Activated T-helper 1 cell treated with anti-CD3 and anti-CD28 coated beads, Interleukin-12 subunit alpha, Interleukin-12 subunit beta, Interleukin-2, Interleukin-4 antibody, amounts not matched to agents 30 ng/mL and 10 ng/mL and 1 ng/mL, durations not matched to agents 14 hours and 24 hours and 36 hours (primary cell): ENCODE measurements at places on chromosomes 12 and 14. TPM values are rescaled to one million over a fixed set of nuclear protein-coding genes. Genes with fewer than 3 reads are reported as not detected.
A peak's percentile ranks its signal among the peaks of the same experiment; 100 is the strongest.

- no peak for DNase-seq
Observed at GRCh38 chr12:92029136-92029535, 116.5 kb downstream of the BTG1 start.

Gene HNF1A
- not detected in 2 replicates for total RNA-seq

DNA sequence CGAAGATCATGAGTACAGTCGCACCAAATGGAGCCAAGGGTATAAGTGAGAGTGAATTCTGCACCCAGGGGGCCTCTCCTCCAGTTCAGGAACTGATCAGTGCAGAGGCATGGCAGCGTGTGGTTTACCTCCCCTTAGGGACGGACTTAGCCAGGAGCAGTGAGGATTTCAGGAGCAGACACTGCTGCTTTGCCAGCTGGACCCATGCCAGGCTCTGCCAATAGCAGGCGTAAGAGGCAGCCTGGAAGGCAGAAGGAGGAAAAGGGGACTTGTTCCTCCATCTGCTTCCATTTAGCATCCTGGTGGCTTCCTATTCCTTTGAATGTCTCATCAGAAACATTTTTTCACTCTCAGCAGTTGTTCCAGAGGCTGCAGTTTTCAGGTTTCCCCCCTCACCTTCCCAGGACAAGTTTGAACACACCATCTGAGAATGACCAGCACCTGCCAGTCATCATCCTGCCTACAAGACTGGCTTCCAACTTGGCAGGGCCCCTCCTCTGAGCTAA lies 137.0 kb upstream of the LMNTD1 start:
- no peak for DNase-seq

GRCh38 chr14:95817271-95817670 lies 59.4 kb upstream of the TUNAR start:
- DNase-seq: no peak

DNA sequence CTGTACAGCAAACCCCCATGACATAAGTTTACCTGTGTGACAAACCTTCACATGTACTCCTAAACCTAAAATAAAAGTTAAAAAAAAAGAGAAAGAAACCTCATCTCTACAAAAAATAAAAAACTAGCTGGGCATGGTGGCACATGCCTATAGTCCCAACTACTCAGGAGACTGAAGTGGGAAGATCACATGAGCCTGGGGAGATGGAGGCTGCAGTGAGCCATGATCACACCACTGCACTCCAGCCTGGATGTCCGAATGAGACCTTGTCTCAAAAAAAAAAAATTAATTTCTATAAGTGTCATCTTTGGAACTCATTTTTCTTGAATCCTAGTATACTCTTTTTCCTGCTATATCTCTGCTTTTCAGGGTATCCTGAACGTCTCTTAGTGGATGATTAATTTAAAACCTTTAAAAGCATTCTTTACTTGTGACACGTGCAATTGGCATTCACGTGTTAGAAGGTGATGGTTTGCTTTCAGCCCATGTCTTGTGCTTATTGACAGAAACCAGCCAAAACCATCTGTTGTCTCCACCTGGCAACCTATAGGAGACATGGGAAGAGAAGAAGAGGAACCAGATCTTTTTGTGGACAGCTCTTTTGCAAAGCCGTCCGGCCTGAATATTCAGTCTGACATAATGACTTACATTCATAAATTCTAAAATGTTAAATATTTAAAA lies 30.6 kb upstream of the PPFIBP1 start:
- DNase-seq: no peak

- no peak for DNase-seq
Observed at GRCh38 chr12:34399631-34400410, 377.5 kb downstream of the ALG10 start.

GRCh38 chr12:14384783-14385638 lies 19.5 kb downstream of the ATF7IP start:
- DNase-seq: peak; percentile 73

- no peak for DNase-seq
Observed at GRCh38 chr14:100816286-100816949, 9.5 kb upstream of the MEG3 start.

DNA sequence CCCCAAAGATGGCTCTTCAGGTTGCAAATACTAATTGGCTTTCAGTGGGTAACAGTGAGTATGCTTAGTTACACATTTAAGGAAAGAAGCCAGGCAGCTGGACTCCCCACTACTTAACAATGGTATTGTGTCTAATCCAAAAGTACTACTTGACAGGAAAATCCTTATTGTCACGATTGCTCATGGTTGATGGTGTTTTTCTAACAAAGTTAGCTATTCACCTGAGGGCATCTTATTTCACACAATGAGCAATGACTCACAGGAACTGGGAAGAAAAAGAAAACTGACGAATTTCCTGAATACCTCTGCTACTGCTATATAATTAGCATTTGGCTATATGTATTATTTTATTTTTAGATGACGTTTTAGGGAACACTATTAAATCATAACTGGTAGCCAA lies 33.4 kb upstream of the ALG10 start:
- no peak for DNase-seq

Gene CACNB3
- total RNA-seq: 11.4 and 13.1 TPM in 2 replicates

Gene EEA1
- 17.5 and 18.8 TPM in 2 replicates for total RNA-seq

DNA sequence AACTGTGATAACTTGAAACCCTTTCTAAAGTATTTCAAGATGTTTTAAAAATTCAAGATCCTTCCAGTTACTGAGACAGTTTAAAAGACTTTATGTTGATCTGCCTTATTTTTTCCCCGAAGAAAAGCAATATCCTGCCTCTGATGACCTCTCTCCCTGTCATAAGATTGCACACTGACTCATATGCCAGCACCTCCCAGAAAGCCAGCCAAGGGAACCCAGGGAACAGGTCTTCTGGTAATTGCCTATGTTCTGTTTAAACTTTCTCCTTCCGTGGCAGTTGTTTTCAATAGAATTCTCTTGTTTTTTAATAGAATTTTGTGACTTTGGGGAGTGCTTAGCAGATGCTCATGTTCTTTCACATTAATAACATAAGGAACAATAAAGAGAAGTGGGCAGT lies 300.2 kb upstream of the PRKD1 start:
- DNase-seq: no peak

Gene RASAL1
- total RNA-seq: 0.10 and 0.34 TPM in 2 replicates

Gene COX8C
- not detected in 2 replicates for total RNA-seq

Gene APOLD1
- 4.0 and 4.8 TPM in 2 replicates for total RNA-seq

Gene NEUROD4
- 0.05 TPM in 1 of 2 replicates, not detected in the other for total RNA-seq

Gene CLEC1B
- not detected in 2 replicates for total RNA-seq

DNA sequence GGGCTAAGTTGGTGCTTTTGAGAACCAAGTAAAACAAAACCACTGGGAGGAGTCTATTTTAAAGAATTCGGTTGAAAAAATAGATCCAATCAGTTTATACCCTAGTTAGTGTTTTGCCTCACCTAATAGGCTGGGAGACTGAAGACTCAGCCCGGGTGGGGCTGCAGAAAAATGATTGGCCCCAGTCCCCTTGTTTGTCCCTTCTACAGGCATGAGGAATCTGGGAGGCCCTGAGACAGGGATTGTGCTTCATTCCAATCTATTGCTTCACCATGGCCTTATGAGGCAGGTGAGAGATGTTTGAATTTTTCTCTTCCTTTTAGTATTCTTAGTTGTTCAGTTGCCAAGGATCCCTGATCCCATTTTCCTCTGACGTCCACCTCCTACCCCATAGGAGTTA lies 1.8 kb upstream of the RAB5B start:
- DNase-seq: no peak

- DNase-seq: no peak
Observed at GRCh38 chr12:6639151-6639801, 3.5 kb upstream of the LPAR5 start.

- DNase-seq: no peak
Observed at GRCh38 chr14:93657875-93658274, 130.4 kb downstream of the PRIMA1 start.

DNA sequence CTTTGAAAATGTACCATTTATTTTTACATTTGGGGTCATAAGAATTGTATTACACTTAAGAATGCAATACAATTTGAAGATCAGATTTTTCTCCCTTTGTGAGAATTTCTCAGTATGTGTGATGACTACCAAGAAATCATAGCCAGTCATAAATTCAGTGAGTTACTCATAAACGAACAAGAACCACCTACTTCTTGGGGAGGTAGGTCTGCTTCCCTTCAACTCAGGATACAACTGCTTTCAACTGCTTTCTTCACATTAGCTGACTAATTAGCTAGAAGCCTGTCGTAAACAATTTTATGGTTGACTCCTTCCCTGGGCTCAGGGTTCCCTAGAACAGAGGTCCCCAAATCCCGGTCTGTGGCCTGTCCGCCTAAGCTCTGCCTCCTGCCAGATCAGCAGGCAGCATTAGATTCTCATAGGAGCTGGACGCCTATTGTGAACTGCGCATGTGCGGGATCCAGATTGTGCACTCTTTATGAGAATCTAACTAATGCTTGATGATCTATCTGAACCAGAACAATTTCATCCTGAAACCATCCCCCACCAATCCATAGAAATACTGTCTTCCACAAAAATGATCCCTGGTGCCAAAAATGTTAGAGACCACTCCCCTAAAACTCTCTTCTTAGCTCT lies 3.7 kb downstream of the ANG start:
- no peak for DNase-seq

GRCh38 chr12:65715961-65716360 lies 108.3 kb upstream of the HMGA2 start:
- no peak for DNase-seq

GRCh38 chr12:48690990-48691389 lies 9.0 kb upstream of the KANSL2 start:
- no peak for DNase-seq

Gene TSPAN19
- total RNA-seq: not detected in 2 replicates

GRCh38 chr12:31316891-31317290 lies 9.1 kb downstream of the SINHCAF start:
- no peak for DNase-seq

GRCh38 chr14:104827177-104828055 lies 26.5 kb downstream of the ZBTB42 start:
- DNase-seq: peak; percentile 38

DNA sequence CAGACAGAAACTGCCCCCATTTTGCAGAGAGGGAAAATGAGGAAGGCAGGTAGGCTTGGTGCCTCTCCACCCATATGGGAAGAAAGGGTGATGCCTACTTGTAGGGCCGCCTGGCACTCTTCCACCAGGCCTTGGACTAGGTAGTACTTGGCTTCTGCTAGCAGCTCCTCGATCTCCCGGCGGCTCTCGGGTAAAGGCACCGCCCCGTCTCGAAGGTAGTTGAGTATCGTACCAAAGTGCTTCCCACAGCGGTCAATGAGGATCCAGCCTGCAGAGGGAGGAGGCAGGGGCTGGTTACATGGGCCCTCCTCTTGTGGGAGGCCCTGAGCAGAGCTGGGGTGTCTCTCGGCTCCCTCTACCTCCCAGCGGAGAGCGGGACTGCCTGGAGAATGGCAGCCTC lies 16.6 kb downstream of the KCTD10 start:
- no peak for DNase-seq

Gene GALNT6
- total RNA-seq: 11.9 and 12.4 TPM in 2 replicates

- no peak for DNase-seq
Observed at GRCh38 chr12:104761091-104761490, 197.0 kb downstream of the SLC41A2 start.

Gene GALC
- total RNA-seq: 8.6 and 8.7 TPM in 2 replicates

DNA sequence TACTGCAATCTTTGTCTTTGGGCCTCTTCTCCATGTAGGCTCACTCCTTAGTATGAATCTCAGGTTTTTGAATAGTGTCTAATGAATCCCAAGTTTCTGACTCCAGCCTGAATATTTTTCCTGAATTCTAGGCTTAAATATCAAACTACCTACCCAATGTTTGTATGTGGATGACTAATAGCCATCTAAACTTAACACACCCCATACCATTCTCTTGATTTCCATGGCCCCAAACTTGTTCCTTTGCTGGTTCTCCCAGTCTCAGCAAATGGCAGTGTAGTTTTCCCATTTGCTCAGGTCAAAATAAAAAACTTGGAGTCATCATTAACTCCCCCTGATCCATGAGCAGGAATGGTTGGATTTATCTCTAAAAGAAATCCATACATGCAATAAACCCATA lies 18.8 kb upstream of the SDR39U1 start:
- DNase-seq: no peak

Gene IL31
- 5.5 and 6.6 TPM in 2 replicates for total RNA-seq

GRCh38 chr12:106724934-106725333 lies 49.5 kb upstream of the RIC8B start:
- DNase-seq: no peak

GRCh38 chr12:67534046-67534445 lies 114.5 kb upstream of the DYRK2 start:
- DNase-seq: no peak

Gene STON2
- 0.44 and 0.47 TPM in 2 replicates for total RNA-seq

GRCh38 chr14:101875041-101875726 lies 89.2 kb upstream of the DYNC1H1 start:
- no peak for DNase-seq

Gene SYNDIG1L
- not detected in 2 replicates for total RNA-seq
